ENCODE measurements at places on chromosomes 5 and 9.

GRCh38 chr5:125210242-125210947, 464.0 kb upstream of the ZNF608 start:
- DNase-seq, result no peak

DNA sequence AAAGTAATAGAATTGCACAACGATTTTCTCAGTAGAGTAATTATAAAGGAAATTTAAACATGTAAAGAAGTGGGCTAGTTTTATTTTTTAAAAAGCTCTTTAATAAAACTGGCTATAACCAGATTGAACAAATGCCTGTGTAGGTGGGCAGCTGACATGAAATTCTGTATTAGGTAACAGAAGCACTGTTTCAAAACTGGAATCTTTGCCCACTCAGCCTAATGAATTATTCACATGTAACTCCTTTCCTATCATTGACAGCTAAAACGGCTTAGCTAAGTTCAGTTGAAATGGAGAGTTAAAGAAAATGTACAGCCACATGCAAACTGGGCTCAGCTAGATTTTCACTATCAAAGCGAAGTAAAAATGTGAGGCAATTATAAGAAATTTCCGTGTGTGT, 1300.1 kb upstream of the ACO1 start:
- DNase-seq, result no peak

- DNase-seq, result no peak
These were observed 14.4 kb downstream of the HNRNPK start for GRCh38 chr9:83965350-83966208.

DNA sequence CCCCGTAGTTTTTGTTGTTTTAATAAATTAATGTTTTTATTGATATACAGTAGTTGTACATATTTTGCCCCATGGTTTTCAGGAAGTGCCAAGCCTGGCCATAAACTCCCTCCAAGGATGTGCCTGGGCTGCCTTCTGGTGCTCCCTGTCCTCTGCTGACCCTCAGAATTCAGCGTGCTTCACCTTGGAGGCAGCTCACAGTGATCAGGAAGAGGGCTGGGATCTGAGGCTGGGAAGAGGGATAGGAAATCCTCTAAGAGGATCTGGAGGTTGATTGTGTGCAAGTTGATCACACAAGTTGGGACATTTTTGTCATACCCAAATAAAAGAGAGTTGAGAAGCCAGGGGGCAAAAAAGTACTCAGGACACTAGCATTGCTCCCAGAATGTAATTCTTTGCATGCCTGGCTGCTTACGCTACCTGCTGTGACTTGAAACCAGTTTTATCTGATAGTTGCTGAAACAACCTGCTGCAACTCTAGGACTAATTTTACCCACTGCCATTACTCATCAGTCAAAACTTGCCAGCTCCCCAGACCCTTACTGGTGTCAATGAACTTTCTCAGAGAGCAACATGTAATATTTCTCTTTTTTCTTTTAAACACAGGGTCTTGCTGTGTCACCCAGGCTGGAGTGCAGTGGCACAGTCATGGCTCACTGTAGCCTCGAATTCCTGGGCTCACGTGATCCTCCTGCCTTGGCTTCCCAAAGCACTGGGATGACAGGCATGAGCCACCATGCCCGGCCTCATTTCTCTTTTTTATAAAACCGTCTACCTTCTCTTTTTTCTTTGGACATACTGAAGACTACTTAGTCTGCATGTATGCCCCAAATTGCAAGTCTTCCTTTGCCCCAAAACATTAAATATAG, 29.0 kb downstream of the PDE6A start:
- no peak for DNase-seq

DNA sequence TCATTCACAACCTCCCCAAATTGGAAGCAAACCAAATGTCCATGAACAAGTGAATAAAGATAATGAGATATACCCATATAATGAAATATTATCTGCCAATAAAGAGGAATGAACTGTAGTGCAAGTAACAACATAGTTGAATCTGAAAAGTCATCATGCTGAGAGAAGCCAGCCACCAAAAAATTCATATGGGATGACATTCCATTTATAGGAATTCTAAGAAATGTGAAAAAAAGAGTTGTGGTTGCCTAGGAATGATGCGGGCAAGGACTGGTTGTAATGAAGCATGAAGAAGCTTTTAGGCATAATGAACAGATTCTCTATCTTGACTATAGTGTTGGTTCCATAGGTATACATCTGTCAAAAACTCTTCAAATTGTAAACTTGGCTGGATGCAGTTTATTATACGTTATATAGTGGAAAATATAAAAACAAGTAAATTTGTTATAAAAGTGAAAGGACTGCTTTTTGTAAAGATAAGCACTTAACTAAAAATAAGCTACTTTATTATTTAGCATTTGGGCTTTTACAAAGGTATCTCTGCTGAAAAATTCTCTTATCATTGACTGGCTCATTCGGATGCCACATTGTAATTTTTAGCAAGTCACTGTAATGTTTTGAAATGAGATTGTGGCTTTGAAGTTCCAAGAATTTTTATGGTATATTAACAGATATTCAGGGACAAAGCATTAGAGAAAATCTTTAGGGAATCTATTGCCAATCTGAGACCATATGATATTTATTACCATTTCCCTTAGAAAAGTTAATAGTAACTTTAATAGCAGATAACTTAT, 21.2 kb upstream of the TTC23L start:
- DNase-seq, result no peak

- no peak for DNase-seq
These were observed 7.9 kb upstream of the IER5L start for GRCh38 chr9:129185991-129186390.

DNA sequence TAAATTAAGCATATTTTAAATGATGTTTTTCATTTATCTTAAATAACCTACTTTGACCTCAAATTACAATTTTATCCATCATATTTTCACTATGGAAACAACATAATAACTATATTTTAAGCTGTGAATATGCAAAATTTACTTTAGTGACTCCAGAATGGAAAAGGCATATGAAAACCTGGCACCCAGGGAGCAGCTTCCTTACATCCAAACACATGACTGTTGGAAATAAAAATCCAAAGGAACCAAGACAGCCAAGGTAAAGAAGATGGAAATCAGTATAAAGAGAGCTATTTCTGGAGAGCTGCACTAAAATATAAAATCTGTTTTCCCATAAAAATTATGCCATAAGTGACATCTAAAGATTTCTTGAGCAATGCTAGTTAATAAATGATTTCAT, 140.3 kb upstream of the FTMT start:
- DNase-seq, result no peak

GRCh38 chr9:90124961-90125360, 517.7 kb downstream of the DIRAS2 start:
- peak; percentile 80 for DNase-seq

DNA sequence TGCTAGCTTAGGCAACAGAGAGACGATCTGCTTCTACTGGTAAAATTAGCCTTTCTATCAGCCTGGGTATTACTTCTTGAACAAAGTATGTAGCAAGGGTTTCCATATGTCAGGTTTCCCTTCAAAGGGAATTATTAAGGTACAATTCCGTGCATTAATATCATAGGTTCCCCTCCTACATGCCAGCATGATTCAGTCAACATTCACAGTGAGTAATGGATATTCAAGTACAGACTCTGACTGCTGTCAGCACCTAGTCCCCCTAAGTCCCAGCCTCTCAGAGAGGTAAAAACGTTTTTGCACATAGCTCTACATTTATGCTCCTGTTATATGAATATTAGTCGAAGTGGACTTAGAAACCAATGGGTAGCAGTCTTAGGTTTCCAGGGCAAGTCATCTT, 322.4 kb upstream of the CCNG1 start:
- DNase-seq, result no peak

- DNase-seq, result peak; percentile 78
These were observed at the start of gene S1PR3 for GRCh38 chr9:88991066-88992034. Gene S1PR3, plus strand, starts transcription at chr9:88991468. Its CDS starts 9,733 bp downstream, at chr9:89001201.

- no peak for DNase-seq
These were observed 4.2 kb downstream of the PRR7 start for GRCh38 chr5:177450667-177451424.

GRCh38 chr5:167967494-167968177, 323.8 kb upstream of the WWC1 start:
- no peak for DNase-seq

DNA sequence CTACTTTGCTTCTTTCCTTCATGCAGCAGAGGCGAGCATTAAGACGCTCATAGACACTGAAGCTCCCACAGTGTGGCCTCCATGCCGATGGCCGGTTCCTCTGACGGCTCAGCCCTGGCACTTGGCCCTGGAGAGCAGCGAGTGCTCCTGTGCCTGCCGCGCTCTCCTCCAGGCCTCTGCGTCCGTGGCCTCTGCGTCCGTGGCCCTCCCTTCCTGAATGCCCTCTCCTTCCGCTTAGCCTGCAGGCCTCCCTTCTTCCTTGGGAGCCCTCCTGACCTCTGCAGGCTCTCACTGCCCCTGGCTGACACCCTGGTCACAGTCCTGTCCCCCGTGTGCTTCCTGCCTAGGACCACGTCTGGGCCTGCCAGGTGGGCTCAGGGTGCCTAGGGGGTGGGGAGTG, 92.8 kb downstream of the ZNF354C start:
- no peak for DNase-seq

- DNase-seq, result no peak
These were observed 772.7 kb downstream of the SEMA5A start for GRCh38 chr5:8773046-8773615.

GRCh38 chr5:82561797-82562196, 283.6 kb upstream of the RPS23 start:
- no peak for DNase-seq

DNA sequence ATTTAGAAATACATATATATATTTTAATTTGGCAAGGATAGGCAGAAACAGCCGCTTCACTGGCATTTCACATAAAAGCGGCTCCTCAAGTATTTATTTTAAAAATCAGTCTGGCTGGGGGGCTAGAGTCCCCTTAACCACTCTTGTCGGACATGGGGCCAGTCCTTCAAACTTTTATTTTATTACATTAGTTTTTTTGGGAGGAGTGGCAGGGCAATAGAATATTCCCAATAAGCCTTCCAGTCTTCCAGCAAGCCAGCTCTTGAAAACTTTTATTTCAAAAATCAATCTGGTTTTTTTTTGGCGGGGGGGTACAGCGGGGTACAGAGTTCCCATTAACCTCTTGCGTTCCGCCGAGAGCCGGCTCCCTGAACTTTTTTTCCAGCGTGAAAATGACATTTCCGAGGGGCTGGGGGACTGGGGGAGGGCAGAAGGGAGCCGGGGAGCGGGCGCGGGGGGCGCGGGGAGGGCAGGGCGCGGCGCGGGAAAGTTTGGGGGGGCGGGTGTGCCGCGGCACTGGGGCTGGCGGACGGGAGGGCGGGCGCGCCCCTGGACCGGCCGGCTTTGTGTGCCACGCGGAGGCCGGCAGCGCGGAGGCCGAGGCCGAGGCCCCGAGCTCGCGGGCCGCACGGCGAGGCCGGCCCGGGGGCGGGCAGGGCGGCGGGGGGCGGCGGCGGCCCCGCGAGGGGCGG, 504 bp upstream of the ZNF618 start:
- no peak for DNase-seq

DNA sequence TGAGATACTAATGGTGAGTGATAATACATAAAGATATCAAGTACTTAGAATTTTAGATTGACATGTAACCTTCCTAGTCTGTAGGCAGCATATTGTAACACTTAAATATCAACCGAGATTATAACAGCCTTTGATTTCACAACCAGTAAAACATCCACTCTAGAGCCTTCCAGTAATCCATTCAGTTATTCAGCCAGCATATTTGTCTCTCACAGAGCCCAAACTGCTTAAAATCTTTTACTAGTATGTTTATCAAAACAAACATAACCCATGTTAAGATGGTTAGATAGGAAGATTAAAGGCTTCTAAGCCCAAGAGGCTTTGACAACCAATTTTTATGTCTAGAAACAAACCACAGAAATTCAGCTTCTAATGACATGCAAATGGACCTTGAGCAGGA, 177.9 kb upstream of the FST start:
- DNase-seq, result no peak

- no peak for DNase-seq
These were observed 141.8 kb downstream of the ZNF354C start for GRCh38 chr5:179201986-179202385.

DNA sequence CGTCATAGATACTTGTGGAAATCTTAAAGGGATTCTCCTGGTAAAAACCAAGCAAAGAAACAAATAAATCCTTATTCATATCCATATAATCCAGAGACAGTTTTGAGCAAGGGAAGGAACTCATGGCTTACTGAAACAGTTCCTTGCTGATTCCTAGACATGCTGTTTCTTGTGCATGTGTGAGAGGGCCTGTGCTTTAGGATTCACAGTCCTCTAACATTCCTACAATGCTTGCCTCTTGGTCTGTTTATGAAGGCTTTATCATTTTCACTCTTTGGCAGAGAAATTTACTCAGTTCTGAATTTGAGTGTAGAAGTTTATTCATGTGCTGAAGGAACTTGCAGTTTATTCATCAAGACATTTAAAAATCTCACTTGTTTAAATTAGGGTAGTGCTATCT, 123.4 kb downstream of the RPS23 start:
- DNase-seq, result no peak

GRCh38 chr9:72327631-72328030, 37.4 kb downstream of the ZFAND5 start:
- no peak for DNase-seq

DNA sequence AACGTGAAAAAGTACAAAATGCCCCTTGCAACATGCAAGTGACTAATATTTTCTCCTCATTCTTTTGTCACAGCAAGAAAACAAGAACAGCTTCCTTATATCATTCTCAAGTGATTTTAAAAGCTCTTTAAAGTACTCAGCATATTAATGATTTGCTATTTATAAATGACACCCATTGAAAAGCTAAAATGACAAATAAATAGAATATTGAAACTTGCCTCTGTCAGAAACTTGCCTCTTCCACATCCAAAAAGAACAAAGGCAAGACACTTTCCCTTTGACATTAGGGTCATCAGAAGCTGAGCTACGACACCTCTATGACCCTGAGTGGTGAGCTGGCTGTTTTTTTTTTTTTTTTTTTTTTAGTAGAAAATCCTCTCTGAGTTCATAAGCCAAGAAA, 339.6 kb upstream of the ITGA1 start:
- peak; percentile 77 for DNase-seq

DNA sequence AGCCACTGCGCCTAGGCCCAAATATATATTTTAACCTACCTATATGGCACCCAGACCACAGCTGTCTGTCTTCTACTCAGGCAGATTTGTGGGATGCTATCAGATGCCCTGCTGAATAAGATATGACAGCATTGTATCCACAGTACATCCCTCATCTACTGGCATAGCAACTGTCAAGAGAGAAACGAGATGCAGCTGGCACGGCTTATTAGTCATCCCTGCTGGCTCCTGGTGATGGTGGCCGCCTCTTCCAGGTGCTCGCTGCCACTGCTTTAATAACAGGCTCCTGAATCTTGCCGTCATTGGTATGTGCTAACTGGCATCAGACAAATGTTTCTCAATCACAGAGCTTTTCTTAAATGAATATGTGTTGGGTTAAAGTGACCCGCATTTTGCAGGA, 34.0 kb downstream of the B4GALT1 start:
- DNase-seq, result no peak

GRCh38 chr9:129080298-129080600, 662 bp upstream of the DOLPP1 start:
- DNase-seq, result no peak

- DNase-seq, result peak; percentile 45
These were observed 46.4 kb upstream of the STK32A start for GRCh38 chr5:147188200-147189108.

DNA sequence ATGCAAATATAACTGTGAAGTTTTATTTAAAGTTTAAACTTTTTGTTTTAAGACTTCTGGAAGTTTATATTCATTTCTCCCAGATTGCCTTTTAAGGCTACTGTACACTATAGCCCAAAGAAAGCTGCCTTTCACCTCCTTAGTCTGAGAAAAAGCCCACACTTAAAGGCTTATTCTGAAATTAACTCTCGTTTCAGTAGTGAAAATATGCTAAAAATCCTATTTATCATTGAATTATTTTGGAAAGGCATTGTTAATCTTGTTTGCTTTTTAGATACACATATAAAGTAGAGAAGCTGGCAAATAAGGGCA, 3.3 kb upstream of the PURA start:
- no peak for DNase-seq
